Forelimb muscle (tissue), 1 donor: ENCODE measurements at places on chromosomes 6 and 20. TPM values are rescaled to one million over a fixed set of nuclear protein-coding genes. Genes with fewer than 3 reads are reported as not detected.

SRSF12 gene
- polyA plus RNA-seq, result 3.8 TPM

DNMT3B gene
- polyA plus RNA-seq, result 3.7 TPM

HRH3 gene
- 2.9 TPM for polyA plus RNA-seq

LAMA4 gene
- polyA plus RNA-seq, result 135 TPM

KCNK15 gene
- 0.20 TPM for polyA plus RNA-seq

PTPRA gene
- polyA plus RNA-seq, result 38.4 TPM
